AG10803 (cell line): ENCODE measurements at places on chromosomes 4 and X.

- DNase-seq, result no peak
These were observed 35.0 kb downstream of the QDPR start for GRCh38 chr4:17476853-17477252.

DNA sequence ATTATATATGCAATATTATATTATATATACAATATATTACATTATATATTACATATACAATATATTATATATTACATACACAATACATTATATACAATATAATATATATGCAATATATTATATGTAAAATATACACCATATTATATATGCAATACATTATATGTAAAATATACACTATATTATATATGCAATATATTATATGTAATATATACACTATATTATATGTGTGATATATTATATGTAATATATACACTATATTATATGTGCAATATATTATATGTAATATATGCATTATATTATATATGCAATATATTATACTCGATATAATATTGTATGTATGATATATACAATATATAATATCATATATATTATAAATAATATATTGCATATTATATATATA is 457.4 kb downstream of the SMARCA1 start:
- DNase-seq, result no peak

DNA sequence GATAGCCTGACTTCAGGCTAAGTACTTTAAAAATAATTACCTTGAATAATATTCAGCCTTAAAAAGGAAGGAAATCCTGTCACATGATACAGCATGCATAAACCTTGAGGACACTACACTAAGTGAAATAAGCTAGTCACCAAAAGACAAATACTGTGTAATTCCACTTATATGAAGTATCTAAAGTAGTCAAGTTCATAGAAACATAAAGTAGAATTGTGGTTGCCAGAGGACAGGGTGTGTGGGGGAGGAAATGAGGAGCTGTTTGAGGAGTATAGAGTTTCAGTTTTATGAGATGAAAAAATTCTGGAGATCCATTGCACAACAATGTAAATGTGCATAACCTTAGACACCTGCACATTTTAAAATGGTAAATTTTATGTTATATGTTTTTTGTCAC is 5.6 kb upstream of the STPG2 start:
- no peak for DNase-seq

- DNase-seq, result peak; percentile 16
These were observed 3.9 kb downstream of the TFDP3 start for GRCh38 chrX:133214301-133214700.

DNA sequence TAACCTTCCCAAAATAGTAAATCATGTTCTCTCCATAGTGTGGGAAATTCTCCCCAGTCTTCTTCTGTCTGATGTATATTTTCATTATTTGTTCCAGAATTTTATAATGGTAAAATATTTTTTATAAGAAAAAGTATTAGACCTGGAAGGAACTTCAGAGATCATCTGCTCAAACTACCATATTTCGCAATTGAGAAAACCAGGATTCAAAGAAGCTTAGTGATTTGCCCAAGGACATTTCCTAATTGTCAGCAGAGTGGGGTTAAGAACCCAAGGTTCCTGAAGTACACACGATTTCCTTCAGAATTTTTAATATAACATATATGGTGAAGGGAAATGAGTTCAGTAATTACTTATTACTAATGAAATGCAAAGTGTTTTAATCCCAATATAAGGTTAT is 24.1 kb downstream of the OCIAD1 start:
- peak; percentile 6 for DNase-seq

- DNase-seq, result peak; percentile 54
These were observed at the start of gene FGD1 for GRCh38 chrX:54495814-54496516. Gene FGD1 (minus strand): TSS chrX:54496234. CDS start chrX:54495432, 802 bp downstream.

GRCh38 chr4:147772459-147772969 is 40.6 kb downstream of the ARHGAP10 start:
- peak; percentile 86 for DNase-seq

DNA sequence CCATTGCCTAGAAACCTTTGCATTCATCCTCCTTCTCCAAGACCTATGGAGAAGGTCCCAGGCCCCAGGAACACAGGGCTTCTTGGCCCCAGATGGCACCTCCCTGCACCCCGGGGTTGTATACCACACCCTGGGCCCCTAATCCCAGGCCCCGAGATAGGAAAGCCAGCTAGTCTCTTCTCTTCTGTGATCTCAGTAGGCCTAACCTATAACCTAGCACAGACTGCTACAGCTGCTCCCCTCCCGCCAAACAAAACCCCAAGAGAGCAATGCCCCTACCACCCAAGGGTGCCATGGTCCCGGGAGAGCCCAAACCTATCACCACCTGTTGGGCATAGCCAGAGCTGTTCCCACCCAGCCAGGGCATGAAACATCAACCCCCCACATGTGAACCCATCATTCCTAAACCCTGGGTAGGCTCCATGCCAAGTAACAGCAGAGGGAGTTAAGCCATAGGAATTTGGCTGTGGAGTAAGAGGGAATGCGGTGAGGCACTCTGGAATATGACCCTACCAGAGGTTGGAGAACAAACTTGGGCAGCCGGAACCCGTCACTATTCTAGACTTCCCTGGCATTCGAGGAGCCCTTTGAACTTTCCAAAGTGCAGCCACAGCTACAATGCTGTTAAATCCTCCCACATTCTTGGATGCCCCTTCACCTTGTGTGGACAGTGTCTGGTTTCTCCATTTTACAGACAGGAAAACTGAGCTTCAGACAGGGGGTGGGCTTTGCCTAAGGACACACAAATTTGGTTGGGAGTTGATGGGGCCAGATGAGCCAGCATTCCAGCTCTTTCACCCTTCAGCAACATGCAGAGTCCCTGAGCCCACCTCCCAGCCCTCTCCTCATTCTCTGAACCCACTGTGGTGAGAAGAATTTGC is 10.9 kb upstream of the SASH3 start:
- DNase-seq, result peak; percentile 12

DNA sequence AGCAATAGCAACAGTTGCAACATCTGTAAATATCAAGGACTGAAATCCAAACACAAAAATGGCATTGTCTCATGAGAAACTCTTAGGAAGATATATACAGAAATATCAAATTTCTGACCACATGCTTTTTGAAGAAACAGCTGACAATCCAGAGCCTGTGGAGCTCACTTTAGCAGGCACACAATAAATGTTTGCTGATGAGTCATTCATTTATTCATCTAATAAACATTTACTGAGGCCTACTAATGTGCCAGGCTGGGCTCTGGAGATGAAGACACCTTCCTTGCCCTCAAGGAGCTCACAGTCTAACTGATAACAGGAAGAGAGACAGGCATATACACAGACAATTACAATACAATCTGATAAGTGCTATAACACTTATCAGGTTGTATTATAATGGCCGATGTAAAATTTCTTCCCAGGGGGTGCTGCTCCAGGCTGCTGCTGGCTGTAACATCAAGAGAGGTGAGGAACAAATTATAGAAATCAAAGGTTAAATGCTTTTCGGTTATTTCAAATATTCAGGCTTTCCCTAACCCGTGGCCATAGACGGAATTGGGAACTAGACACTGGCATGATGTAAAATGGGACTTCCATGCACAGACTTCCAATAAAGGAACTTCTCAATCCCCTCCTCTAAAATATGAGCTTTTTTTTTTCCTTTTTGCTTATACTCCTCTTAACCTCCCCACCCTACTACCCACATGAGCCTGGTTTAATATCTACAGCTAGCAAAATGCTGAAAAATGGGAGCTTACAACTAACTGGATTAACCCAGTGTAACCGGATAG is 16.8 kb upstream of the ZCCHC13 start:
- peak; percentile 47 for DNase-seq

- DNase-seq, result no peak
These were observed 3.3 kb upstream of the RPS4X start for GRCh38 chrX:72280321-72280845.

GRCh38 chr4:53863158-53863557 is 201.2 kb downstream of the CHIC2 start:
- DNase-seq, result peak; percentile 57

GRCh38 chr4:182883351-182883750 is 33.8 kb downstream of the DCTD start:
- DNase-seq, result no peak

GRCh38 chr4:8656185-8656517 is 63.6 kb downstream of the CPZ start:
- no peak for DNase-seq

GRCh38 chr4:140427106-140427918 is at the start of gene CLGN:
Gene CLGN (minus strand): TSS chr4:140427648. CDS start chr4:140413078, 14,570 bp downstream.
- DNase-seq, result peak; percentile 38

DNA sequence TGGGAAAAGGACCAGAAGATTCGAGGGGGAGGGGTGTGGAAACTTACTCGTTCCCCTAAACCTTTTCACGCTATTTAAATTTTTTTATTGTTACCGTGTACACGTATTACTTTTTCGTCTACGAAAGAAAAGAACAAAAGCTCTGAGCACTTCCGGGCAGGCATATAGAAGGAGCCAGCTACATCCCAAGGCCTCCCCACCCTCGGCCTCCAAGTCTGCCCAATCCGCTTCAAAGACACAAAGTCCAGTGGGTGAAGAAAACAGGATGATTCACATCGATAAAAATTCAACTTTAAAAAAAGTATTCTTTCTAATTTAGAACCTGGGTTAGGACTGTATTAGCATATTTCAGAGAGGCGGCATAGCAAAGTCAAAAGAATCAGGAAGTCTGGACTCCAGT is 23.1 kb downstream of the SEL1L3 start:
- DNase-seq, result no peak

DNA sequence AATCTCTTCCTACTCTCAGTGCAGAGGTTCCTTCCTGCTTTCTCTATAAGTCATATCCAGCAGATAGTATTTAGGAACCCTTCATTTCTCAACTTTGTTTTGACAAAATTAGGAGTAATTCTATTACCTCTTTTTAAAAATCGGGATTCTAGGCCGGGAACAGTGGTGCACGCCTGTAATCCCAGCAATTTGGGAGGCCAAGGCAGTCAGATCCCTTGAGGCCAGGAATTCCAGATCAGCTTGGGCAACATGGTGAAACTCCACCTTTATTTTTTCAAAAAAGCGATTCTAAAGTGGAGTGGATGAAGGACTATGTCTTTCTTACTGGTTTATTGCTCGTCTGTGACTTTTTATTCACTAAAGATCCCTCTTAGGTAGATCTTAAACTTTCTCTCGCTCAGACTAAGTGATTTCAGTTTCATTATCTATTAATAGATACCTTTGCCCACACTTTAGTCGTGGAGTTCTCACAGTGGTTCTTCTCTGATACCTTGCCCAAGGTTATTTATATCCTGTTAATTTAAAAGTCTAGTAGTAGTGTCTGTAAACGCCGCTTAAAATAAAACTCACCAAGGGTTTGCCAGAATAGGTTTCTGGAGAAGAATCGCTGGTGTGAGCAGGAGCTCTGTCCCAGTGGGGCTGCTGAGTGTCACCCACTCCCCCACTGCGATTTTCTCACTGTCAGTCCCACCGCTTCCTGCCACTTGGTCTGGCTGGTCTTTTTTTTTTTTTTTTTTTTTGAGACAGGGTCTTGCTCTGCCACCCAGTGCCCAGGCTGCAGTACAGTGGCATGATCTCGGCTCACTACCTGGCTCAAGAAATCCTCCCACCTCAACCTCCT is 27.0 kb upstream of the TMEM131L start:
- DNase-seq, result no peak

GRCh38 chr4:6591313-6591712 is 16.3 kb downstream of the MAN2B2 start:
- DNase-seq, result no peak
